A549 (cell line): ENCODE measurements at places on chromosomes 7 and 10.

GRCh38 chr7:39676346-39676745, 53.0 kb downstream of the RALA start:
- no peak for DNase-seq

GRCh38 chr10:58013406-58013805, 254.3 kb downstream of the IPMK start:
- no peak for DNase-seq

GRCh38 chr10:24533981-24534380, 189.7 kb downstream of the ARHGAP21 start:
- DNase-seq: no peak

DNA sequence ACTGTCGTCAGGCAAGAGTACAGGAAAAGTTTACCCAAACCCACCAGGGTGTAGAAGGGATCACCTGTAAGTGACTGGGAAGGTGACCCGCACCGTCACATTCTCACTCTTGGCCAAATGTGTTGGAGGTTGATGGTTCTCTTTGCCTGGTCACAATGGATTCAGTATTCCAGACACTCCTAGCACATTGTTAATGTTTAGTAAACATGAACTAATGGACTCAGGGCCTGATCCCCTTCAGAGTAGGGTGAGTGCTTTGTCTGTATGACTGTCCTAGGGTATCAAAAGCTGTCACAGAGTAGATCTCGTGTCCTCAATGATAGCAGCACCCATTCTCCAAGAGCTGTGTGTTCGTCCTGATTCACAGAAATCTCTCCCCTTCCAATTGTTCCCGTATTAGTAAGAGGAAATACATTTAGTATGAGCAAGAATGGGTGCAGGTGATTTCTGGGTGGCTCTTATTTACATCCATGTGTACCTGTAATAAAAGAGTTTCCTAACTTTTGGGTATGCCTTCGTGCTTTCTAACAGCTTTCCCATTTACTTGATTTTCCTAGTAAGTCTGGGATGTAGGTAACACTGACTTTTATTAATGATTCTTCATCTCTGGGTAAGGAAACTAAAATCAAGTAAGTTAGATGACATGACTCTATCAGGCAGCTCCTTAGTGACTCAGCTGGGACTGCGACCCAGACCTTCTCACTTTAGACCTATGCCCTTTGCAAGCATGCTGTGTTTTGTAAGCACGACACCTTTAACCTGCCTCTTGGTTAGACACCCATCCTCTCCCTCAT, 4.7 kb downstream of the EEPD1 start:
- no peak for DNase-seq

- no peak for DNase-seq
Measured at GRCh38 chr7:85274454-85274853, 87.6 kb upstream of the SEMA3D start.

DNA sequence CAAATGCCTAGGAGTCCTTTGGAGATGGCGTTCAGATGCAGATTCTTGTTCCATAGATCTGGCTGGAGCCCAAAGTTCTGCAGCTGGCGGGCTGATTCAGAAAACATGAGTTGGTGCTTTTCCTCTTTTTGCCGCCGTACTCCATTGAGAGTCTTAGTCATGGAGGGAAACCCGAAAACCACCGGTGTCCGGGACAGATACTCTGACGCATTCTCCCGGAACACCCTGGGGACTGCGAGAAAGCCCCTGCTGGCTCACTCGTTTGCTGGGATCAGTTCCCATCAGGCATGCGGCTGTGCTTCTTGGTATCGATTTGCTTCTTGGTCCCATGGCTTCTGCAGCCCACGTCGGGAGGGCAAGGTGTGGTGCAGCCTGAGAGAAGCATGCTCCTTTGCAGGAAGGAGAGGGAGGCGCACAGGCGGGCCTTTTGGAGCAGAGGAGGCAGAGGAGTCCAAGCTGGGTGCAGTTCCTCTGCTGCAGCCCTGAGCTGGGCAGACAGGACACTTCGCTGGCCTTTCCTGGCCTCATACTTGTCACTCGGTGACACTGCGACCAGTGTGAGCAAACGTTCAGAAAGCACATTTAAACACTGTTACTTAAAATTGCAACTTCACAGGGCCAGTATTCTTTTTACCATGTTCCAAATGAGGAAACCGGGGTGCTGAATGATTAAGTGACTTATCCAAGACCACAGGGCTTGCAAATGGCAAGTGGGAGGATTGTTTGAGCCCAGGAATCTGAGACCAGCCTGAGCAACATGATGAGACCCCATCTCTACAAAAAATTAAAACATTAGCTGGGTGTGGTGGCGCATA, 30.6 kb upstream of the PFKFB3 start:
- DNase-seq: no peak

- no peak for DNase-seq
Measured at GRCh38 chr10:12629767-12630165, 280.4 kb downstream of the CAMK1D start.
